ENCODE measurements at places on chromosomes 7 and 10.

DNA sequence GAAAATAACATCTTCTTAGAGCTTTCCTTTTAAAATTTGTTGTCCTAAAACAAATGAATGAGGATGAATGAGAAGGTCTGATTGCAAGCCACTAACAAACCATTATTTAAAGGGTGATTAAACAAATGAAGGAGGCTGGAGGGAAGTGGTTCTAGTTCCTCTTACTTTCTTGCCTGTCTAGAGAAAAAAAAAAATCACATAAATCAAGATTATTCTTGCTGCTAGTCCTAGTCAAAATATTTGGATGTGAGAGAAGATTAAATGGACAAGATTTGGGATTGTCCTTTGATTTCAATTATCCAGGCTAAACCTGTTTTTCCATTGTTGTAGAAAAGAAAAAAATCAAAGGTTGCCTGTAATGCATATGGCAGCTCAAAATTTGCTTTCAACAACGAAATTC is 3.3 kb downstream of the SKAP2 start:
- DNase-seq: no peak

DNA sequence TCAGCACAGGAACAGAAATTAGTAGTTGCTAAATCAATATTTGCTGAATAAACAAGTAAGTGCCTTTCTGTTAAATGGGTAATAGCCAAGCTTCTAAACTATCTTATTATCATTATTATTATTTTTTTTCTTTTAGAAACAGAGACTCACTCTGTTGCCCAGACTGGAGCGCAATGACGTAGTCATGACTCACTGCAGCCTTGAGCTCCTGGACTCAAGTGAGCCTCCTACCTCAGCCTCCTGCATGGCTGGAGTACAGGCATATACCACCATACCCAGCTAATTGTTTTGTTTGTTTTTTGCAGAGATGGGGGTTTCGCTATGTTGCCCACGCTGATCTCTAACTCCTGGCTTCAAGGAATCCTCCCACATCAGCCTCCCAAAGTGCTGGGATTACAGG is 12.3 kb upstream of the ELN start:
- no peak for DNase-seq

- no peak for DNase-seq
Observed at GRCh38 chr7:1738956-1739355, 68.9 kb downstream of the ELFN1 start.

GRCh38 chr7:54837168-54837567 is 78.2 kb upstream of the SEC61G start:
- no peak for DNase-seq

GRCh38 chr10:131758939-131759301 is 141.9 kb upstream of the PPP2R2D start:
- DNase-seq: no peak

DNA sequence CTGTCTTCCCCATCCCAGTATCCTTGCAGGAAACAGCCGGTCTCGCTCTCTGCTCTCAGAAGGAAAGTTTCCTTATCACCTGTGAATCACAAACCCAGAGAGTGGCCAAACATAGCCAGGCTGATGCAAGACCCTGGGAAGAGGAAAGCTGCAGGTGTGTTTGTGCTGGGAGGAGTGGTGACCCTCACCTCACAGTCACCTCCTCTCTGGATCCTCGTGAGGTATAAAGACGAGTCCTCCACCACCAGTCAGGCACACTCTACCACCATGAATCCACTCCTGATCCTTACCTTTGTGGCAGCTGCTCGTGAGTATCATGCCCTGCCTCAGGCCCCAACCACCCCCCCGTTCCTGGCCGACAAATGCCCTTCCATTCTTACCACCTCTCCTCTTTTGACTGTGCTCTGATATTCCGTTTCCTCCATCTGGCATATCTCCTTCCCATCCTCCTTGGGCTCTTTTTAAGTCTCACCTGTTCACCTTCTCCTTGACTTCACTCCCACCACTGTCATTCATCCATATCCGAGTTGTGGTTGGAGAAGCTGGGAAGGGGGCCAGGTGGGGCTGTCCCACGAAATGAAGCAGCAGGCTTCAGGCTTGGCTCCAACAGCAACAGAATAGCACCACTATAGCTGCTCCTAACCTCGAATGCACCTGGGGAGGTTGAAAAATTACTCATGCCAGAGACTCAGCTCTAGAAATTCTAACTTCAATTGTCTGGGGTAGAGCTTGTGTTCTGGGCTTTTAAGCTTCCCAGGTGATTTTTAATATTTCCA is at the start of gene PRSS1:
Gene PRSS1 (plus strand): TSS at position 255 of the 776 bp plus-strand sequence. CDS start 13 bp downstream, at position 268.
- DNase-seq: no peak

DNA sequence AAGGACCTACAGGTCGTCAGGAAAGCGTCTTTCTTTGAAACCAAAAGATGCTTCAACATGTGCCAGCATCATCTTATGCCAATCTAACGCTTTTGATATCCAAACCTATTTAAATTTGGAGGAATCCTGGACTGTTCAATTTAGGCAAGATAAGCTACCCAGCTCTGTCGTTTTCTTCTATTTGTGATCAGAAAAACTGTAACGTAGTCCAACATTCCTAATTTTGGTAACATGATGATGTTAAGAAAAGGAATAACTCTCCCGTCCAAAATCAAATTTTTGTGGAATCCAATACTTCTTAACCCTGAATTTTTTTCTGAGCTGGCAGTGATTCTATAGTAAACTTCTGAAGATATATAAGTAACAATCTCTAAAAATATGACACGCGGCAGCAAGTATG is 93.3 kb upstream of the MKX start:
- no peak for DNase-seq

- no peak for DNase-seq
Observed at GRCh38 chr7:50119815-50120637, 27.0 kb upstream of the ZPBP start.

DNA sequence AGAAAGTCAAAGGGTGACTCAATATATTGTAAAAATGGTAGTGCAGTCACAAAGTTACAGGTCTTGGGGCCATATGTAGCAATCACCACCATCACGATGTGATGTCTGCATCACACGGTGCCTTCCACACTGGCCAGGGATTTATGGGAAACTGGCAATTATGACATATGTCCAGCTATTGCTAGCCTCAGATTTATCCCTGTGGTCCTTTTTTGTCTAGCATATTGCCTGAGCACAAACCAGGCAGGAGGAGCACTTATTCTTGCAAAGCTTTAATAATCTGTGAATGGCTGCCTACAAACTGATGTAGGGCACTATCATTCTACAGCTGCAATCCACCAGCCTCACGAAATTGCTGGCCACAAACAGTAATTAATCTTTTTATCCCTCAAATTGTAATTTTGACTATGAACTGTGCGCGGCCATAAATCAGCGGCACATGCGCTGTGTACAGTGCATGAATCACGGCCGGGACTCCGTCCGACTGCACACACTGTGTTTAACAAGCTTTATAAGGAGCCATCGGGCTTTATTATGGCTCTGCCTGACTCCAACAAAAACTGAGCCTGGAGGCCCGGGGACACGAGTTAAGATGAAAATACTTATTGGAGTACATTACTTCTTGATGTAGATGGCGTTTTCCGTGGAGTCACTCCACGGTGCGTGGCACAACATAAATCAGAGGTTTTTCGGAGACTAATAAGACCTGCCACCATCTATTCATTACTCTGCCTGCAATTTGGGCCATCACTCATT is 115.2 kb downstream of the EBF3 start:
- DNase-seq: no peak

- no peak for DNase-seq
Observed at GRCh38 chr10:8499312-8499711, 444.8 kb downstream of the GATA3 start.

DNA sequence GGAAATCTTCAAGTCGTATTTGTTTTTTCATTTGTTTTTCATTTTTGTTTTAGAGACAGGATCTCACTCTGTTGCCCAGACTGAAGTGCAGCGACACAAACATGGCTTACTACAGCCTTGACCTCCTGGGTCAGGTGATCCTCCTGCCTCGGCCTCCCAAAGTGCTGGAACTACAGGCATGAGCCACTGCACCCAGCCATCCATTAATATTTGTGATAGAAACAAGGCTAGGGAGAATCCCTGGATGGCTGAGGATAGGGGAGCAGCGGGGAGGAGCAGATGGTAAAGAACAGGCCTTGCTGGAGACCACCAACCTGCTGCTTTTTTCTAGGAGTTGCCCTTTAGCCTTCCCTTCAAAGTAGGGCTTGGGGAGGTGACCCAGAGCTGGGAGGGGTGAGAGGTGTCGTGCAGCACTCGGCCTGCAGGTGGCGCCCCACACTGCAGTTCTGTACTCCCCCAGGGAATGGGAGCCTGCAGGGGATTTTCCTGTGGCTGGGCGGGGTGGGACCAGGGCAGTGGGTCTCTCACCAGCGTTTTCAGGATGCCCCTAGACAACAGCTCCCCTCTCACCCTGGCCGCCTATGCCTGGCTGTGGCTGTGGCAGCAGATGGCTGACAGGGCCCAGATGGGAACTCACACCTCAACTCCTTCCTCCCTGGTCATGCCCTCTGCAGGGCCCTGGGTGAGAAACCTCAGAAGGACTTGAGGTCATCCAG is 12.6 kb upstream of the CDH23 start:
- DNase-seq: peak; percentile 56

DNA sequence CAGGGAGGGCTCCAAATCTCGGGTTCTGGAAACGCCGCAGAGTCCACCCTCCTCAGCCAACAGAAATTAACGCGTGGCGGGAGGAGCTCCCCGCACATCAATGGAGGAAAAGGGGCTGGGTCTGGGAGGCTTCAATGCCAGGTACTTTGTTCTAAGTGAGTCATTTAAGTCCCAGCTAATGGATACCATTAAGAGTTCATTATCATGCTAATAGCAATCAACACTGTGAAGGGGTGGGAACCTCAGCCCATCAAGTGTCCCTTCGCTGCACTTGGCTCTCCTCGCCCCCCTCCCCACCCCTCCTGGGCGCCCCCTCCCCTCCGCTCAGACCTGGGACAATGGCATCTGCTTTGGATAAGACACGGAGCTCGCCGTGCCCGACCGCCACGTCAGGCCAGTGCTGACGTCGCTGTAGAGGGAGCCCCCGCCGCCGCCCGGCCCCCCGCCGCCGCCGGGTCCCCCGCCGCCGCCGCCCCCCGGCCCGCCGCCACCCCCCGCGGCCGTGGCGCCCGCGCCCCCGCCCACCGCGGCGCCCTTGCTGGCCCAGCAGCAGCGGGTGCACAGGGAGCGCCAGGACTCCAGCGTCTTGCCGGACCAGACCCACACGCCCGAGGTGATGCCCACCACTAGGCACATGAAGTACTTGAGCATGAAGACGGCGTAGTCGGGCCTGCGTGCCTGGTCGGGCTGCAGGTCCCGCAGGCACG is 2.9 kb downstream of the FZD8 start:
- DNase-seq: no peak

DNA sequence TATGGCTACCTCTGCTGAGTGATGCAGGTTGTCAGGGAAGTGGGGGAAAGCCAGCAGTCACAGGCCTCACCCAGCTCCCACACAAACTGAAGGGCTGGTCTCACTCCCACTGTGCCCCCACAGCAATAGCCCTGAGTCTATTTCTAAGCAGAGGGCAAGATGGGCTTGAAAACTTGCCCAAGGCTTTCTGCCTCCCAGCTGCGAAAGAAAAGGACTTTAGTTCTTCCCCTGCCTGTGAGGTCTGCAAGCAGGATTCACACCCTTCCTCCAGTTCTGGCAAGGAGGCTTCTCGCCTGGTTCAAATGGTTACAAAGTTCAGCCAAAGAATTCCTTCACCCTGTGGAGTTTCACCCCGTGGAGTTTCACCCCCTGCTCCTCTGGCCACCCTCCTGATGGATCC is 63.3 kb upstream of the PRLHR start:
- no peak for DNase-seq

DNA sequence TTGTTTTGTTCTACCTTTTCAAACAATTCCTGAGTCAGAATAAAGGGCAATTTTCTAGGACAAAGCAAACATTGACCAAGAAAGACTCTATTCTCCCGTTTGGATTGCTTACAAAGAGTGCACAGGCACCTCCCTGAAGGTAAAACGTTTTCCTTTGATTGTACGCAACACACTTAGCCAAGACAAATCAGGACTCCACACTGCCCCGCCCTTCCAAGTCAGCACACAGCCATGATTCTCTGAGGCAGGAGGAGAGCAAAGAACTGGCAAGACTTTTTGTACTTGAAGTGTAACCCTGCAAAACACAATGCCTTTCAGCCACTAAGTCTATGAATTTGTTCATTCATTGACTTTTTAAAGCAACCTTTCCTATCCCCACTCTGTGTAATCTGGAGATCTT is 85.0 kb upstream of the FAM180A start:
- no peak for DNase-seq

DNA sequence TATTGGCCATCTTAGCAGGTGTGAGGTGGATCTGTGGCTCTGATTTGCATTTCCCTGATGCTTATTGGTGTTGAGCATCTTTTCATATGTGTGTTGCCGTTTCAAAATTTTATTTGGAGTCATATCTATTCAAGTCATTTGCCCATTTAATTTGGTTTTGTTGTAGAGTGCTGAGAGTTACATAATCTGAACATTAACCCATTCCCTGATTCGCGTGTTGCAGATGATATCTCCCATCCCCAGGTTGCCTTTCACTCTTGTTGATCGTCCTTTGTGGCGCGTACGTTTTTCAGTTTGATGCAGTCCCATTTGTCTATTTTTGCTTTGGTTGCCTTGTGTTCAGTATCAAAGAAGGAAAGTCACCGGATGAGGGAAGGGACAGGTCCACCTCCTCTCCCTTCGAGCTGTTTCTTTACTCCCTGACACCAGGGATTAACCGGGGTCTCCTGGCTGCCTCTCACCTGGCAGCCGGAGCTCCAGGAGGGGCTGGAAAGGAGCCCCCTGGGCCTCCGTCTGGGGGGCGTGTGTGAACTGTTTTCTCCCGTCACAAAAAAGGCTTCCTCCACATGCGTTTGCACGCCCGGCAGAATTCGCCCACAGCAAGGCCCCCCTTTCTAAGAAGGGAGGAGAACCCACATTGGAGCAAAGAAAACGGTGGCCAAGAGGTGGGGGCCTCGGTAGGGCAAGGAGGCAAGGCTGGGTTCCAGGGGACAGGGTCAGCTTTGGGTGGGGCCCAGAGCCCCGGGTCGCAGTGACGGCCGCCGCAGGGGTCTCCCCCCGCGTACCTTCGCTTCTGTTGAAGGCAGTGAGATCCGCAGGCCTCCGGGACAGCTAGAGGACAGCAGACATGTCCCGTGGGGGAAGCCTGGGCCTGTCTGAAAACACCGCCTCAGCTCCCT is 8.3 kb downstream of the MNX1 start:
- DNase-seq: no peak

- DNase-seq: no peak
Observed at GRCh38 chr7:123749537-123749857, 694 bp upstream of the WASL start.

GRCh38 chr7:50448823-50449222 is 1.3 kb downstream of the FIGNL1 start:
- DNase-seq: no peak

DNA sequence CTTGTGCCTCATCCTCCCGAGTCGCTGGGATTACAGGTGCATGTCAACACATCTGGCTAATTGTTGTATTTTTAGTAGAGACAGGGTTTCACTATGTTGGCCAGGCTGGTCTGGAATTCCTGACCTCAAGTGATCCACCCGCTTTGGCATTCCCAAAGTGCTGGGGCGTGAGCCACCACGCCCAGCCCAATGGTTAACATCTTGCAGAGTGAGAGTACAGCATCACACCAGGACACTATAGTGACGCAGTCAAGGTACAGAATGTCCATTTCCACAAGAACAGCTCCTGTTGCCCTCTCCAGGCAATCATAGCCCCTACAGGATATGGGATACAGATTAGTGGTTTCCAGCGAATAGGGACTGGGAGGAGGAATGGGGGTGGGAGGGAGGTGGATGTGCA is 34.0 kb downstream of the MYO1G start:
- DNase-seq: no peak
